OCI-M1 (cell line): ENCODE measurements at places on chromosomes 5 and 9.

GRCh38 chr9:68793605-68794343 is 88.7 kb downstream of the PIP5K1B start:
- DNase-seq: peak; percentile 22

- DNase-seq: no peak
These were observed at the start of gene PALM2AKAP2 for GRCh38 chr9:109779711-109780452. TSS of gene PALM2AKAP2 (plus strand) at chr9:109780198. CDS start at chr9:109780489, 291 bp downstream.

GRCh38 chr9:109683521-109683920 is 96.5 kb upstream of the PALM2AKAP2 start:
- DNase-seq: no peak

DNA sequence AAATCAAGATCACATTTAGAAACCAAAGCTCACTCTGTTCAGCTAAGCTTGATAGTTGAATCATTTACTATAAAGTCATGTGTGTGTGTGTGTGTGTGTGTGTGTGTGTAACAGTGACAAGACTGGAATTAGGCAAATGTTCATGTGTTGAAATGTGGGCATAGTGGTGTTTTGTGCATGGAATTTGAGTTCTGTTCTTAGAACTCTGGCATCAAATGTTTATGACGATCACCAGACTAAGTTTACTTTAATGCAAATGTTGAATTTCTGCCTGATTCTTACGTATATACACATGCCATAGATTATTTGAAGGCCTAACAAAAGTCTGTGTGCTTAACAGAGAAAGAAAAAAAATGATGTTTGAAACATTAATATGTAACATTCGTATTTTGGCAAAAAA is 72.8 kb upstream of the COL5A1 start:
- no peak for DNase-seq

DNA sequence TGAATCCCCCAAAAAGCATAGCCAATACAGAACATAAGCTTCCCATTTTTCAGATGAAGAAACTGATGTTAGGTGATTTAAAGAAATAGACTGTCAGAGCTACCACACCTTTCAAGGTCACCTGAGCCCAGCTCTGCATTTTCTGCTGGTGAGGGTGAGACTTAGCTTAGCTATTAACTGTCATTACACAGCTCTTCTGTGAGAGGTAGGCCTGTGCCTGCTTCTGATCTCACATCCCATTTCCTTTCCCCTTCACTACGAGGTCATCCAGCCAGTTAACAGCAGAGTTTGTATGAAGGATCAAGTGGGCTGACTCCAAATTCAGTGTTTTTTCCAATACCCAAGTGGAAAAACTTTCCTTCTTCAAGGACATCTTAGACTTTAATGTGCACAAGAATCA is 528.6 kb upstream of the CLINT1 start:
- DNase-seq: no peak

- DNase-seq: no peak
These were observed 63.5 kb downstream of the OTULIN start for GRCh38 chr5:14727928-14728458.

- peak; percentile 88 for DNase-seq
These were observed 19.9 kb downstream of the SEMA4D start for GRCh38 chr9:89477811-89478630.

- DNase-seq: no peak
These were observed 56.0 kb upstream of the TPD52L3 start for GRCh38 chr9:6272229-6272598.

DNA sequence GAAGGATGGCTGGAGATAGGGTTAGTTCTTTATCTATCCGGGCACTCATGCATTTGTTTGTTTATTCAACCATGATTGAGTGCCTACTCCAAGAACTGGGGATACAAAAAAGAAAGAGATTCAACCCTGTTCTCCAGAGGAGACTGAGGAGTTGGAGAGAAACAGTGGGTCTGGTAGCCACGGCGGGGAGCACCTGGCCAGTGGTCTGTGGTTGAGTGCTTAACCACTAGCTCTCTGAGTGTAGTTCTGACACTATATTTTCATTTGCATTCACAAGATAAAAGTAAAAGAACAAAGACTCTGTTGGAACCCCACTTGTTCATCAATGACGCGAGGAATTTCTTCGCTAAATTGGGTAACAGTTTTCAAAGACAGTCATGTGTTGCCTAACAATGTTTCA is 295.5 kb upstream of the MSX2 start:
- no peak for DNase-seq

GRCh38 chr5:56094579-56095361 is 100.0 kb upstream of the IL6ST start:
- DNase-seq: no peak

DNA sequence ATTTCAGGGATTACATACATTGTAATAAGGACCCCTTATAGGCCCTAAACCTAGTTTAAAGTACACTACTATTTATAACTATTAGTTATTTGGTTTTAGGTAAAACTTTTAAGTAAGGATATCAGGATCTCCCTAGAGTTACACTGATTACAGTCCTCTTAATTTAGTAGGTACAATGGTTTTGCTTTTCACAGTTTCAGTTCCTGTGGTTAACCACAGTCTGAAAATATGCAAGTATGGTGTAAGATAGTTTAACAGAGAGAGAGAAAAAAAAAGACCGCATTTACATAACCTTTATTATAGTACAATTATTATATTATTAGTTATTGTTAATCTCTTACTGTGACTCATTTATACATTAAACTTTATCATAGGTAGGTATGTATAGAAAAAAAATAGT is 725.3 kb upstream of the PTPRD start:
- DNase-seq: peak; percentile 88

DNA sequence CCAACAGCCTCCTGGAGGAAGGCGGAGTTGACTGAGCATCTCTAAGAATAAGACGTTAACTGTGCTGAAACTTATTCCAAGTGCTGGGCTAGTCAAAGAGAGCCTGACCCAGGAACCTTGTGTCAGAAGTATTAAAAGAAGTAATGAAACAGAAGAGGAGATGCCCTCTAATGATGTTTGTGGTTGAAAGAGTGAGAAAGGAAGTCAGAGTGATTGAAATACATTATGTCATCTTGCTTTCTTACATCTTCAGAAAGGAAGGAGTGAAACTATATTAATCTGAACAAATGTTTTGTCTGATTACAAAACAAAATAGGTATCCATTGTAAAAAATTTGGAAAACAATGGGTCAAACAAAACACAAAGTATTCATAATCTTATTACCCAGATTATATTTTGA is 460.7 kb downstream of the NTRK2 start:
- DNase-seq: no peak

GRCh38 chr5:10703676-10704075 is 57.4 kb downstream of the DAP start:
- DNase-seq: no peak

GRCh38 chr5:78778538-78778937 is 130.0 kb upstream of the LHFPL2 start:
- DNase-seq: no peak

- no peak for DNase-seq
These were observed 2.5 kb downstream of the SEMA5A start for GRCh38 chr5:9543311-9543920.

GRCh38 chr5:101306391-101307137 is 403.5 kb upstream of the ST8SIA4 start:
- DNase-seq: peak; percentile 5

GRCh38 chr5:50958852-50959457 is 292.5 kb downstream of the PARP8 start:
- peak; percentile 75 for DNase-seq

DNA sequence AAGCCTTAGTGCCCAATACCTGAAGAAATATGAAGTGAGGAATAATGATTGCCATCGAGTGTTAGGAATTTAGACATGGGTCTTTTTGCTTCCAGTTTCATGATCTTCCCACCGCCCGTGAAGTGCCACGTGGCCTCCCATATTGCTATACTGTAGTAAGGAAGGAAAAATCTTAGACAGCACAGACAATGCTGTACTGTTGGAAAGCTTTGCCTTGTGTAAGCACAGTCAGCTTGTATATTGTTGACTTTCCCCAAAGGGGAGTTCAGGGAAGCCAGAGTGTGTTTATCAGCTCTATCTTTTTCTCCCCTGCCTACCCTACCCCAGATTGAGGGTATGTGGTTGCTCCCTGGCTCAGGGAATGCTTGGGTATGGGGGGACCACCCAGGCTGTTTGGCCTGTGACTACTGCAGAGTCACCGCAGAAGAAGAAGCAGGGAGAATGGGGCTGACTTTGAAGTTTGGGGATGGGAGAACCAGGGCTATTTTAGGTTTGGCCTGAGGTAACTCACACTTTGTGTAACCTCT is 161.8 kb upstream of the MEF2C start:
- no peak for DNase-seq

DNA sequence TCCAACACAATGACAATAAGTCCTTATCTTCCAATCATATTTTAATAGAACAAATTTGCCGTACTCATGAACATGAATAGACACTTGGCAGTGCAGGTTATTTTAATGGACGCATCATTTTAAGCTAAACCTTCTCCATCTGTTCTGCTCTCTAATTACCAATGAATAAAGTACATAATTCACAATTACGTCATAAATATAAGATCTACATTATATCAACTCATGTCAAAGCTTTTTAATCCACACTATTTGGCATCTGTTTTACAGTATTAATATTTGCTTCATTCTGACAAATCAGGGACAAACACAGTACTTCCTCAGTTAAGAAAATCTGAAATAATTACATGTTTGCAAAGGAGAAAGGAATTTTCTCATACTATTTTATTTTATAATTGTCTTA is 344.1 kb upstream of the DMAC1 start:
- DNase-seq: no peak

DNA sequence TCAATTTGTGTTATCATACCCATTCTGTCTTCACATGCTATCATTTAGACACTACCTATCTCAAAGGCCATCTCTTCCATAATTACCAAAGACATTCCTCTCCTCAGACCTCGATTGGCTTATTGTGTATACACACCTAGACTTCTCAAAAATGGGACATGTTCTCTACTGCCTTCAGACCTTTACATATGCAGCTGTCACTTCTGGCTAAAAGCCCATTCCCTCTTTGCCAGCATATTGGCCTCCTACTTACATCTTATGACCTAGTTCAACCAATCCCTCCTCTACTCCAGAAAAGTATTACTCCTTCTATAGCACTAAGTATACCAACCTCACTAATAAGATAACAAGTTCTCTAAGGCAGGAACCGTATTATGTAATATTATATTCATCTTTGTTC is 84.4 kb downstream of the RAPGEF6 start:
- DNase-seq: no peak

GRCh38 chr9:136627703-136628102 is 35.0 kb upstream of the EGFL7 start:
- no peak for DNase-seq

- DNase-seq: no peak
These were observed 866 bp upstream of the SEMA6A start for GRCh38 chr5:116575326-116576052.

- no peak for DNase-seq
These were observed 81.5 kb downstream of the CAAP1 start for GRCh38 chr9:26811106-26811505.

DNA sequence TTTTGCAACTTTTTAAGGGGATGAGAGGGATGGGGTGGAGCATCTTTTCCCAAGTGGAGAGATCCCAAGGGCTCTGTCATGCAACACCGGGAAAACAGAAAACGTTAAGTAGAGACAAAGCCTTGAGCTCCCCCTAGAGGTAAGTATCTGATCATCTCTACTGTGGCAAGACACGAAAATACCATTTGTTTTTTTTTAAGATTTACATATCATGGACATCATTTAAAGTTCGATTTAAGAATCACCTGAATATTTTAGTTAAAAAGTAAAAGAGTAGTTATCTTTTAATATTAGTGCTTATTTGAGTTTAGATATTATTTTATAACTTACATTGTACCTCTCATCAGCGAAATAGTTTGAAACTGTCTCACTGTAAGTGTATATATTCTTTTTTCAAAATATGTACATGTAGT is 200.4 kb downstream of the LRRC70 start:
- peak; percentile 65 for DNase-seq

- no peak for DNase-seq
These were observed 105.1 kb upstream of the SGCD start for GRCh38 chr5:156221816-156222215.

DNA sequence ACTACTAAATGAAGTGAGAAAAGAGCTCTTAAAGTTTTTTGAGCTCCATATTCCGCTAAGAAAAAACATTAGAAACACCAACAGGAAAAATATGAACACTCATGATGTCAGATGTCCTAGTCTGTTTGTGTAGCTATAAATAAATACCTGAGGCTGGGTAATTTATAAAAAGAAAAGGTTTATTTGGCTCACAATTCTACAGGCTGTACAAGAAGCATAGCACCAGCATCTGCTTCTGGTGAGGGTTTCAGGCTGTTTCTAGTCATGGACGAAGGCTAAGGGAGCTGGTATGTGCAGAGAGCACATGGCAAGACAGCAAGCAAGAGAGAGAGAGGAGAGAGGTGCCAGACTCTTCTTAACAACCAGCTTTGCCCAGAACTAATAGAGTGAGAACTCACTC is 186.2 kb downstream of the PLK2 start:
- DNase-seq: no peak

GRCh38 chr5:149559706-149560105 is 8.5 kb upstream of the CSNK1A1 start:
- DNase-seq: no peak
